ENCODE measurements at places on chromosomes 5 and 9. TPM values are rescaled to one million over a fixed set of nuclear protein-coding genes. Genes with fewer than 3 reads are reported as not detected.

Gene IL3
- not detected for total RNA-seq

Gene ARHGEF37
- total RNA-seq, result 11.0 TPM

Gene SPATA9
- not detected for total RNA-seq

Gene CER1
- not detected for total RNA-seq

Gene CTXN3
- total RNA-seq, result not detected

Gene SUB1
- 151 TPM for total RNA-seq

Gene PRR16
- total RNA-seq, result 5.2 TPM

Gene SHOC1
- total RNA-seq, result not detected

Gene NFIB
- 67.9 TPM for total RNA-seq

Gene PCDHB6
- 0.64 TPM for total RNA-seq

Gene RUSC2
- 35.6 TPM for total RNA-seq

Gene CCNJL
- total RNA-seq, result 25.2 TPM

Gene AK8
- 8.4 TPM for total RNA-seq

DNA sequence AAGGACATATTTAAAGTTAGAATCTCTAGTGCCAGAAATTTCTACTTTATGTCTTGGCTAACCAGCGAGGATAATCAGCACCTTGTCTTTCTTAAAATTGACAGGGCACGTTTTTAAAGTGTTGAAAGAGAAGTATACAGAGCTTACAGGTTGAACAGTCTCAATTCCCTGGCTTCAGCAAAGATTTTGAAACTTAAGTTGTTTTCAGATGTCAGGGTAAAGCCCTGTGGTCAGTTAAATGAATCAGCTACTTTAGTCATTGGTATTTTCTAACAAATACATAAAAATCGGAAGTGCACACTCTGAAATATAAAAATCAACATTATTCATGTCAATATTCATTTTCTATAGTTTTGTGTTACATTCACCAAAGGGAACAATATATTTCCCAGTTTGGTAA lies 29.1 kb downstream of the SNCAIP start:
- no peak overlapping the region for H3K27ac ChIP-seq
- DNase-seq, result no peak
- H3K4me1 ChIP-seq, result no peaks in the 10 kb centered on the region
- H3K4me3 ChIP-seq, result no peak overlapping the region
- no peaks in the 10 kb centered on the region for H3K27me3 ChIP-seq

GRCh38 chr9:35798658-35799374 lies 7.4 kb downstream of the NPR2 start:
- no peaks in the 10 kb centered on the region for H3K27me3 ChIP-seq
- no peaks in the 10 kb centered on the region for H3K36me3 ChIP-seq
- H3K4me3 ChIP-seq, result no peak overlapping the region

- H3K36me3 ChIP-seq, result peaks cover 45% of the 10 kb centered on the region
- H3K4me3 ChIP-seq, result no peak overlapping the region
- no peaks in the 10 kb centered on the region for H3K27me3 ChIP-seq
- DNase-seq, result no peak
- peaks cover 8% of the 10 kb centered on the region for H3K4me1 ChIP-seq
- H3K27ac ChIP-seq, result no peak overlapping the region
Measured at GRCh38 chr9:96651626-96652025, 3.5 kb downstream of the PRXL2C start.

- H3K36me3 ChIP-seq, result no peaks in the 10 kb centered on the region
- H3K4me3 ChIP-seq, result peak overlapping the region; percentile 73
- H3K4me1 ChIP-seq, result peaks cover 39% of the 10 kb centered on the region
- DNase-seq, result peak; percentile 31
- peak overlapping the region; percentile 89 for H3K27ac ChIP-seq
Measured at GRCh38 chr9:75889977-75890471, 449 bp upstream of the PCSK5 start.

- H3K27me3 ChIP-seq, result no peaks in the 10 kb centered on the region
- H3K4me3 ChIP-seq, result no peak overlapping the region
- no peaks in the 10 kb centered on the region for H3K4me1 ChIP-seq
- DNase-seq, result no peak
- H3K27ac ChIP-seq, result no peak overlapping the region
- no peaks in the 10 kb centered on the region for H3K36me3 ChIP-seq
Measured at GRCh38 chr5:60504342-60504741, 195.6 kb downstream of the DEPDC1B start.

DNA sequence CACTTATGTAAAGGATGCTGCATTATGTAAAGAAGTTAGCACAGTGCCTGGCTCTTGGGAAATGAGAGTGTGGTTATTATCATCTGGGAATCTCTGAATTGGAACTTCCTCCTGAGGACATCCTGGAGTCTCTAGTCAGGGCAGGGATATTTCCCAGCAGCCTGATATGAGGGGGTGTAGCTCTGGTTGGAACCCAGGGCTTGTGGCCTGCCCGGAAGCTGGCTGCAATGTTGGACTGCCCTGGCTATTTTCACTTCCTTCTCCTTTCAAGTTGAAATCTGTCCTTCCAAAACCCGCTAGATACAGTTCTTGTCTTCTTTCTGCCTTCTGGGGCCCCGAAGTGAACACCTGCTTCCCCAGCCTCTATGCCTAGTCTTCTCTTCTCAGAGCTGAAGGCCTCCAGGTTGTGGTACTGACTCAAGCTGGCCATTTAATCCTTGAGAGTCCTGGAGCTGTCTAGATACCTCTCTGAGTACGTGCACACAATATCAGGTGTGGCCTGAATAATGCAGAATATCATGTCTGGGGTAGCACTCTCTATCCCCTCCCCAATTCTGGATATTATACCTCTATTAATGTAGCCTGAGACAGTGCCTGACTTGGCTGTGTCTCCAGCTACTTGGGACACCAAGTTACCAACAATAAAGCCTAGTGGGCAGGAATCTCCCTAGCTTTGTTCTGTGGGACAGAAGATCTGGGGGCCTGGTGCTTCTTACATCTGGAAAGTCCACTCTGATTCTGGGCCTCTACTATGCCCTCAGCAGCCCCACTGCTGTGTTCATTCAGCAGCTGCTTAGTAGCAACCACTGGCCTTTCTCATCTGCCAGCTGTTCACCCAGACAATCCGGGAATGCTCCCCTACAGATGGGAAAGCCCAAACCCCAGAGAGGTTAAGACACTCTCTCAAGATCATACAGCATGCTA lies 45.0 kb downstream of the SLC6A7 start:
- no peak overlapping the region for H3K27ac ChIP-seq
- no peaks in the 10 kb centered on the region for H3K4me1 ChIP-seq
- no peak overlapping the region for H3K4me3 ChIP-seq
- H3K27me3 ChIP-seq, result no peaks in the 10 kb centered on the region
- no peaks in the 10 kb centered on the region for H3K36me3 ChIP-seq
- no peak for DNase-seq

- no peak overlapping the region for H3K4me3 ChIP-seq
- no peak for DNase-seq
- no peaks in the 10 kb centered on the region for H3K36me3 ChIP-seq
- H3K27ac ChIP-seq, result no peak overlapping the region
- no peaks in the 10 kb centered on the region for H3K4me1 ChIP-seq
Measured at GRCh38 chr5:140877262-140877581, 2.1 kb downstream of the PCDHA12 start.

GRCh38 chr9:93136011-93136440 lies 2.0 kb upstream of the NINJ1 start:
- no peaks in the 10 kb centered on the region for H3K27me3 ChIP-seq
- H3K27ac ChIP-seq, result no peak overlapping the region
- peaks cover 38% of the 10 kb centered on the region for H3K4me1 ChIP-seq
- H3K4me3 ChIP-seq, result no peak overlapping the region
- H3K36me3 ChIP-seq, result no peaks in the 10 kb centered on the region

DNA sequence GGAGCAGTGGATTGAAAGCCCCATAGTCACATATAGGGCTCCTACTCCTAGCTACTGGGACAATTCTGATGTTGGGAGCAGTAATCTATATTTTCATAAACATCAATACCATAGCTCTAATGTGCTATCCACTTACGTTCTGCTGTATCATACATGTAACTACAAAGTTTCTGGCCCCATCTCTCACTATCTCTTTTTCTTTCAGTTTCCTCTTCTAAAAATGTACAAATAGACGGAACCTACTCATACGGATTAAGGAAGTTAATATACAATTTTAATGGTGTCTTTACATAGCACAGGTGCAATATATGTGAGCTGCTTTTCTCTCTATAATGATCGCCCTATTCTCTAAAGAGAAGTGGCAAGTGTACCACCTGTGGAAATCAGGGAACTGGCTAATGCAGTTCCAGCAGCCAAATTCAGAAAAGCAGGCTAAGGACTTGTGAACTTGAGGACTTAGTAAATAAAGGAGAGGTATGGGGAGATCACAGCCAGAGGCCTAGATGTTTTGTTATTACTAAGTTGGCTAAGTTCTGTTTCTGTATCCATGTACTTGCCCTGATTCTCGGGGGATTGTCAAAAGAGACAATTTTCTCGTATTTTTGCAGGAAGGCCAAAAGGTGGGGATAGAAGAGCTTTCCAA lies 1021.9 kb downstream of the CDH12 start:
- no peak overlapping the region for H3K27ac ChIP-seq
- H3K4me3 ChIP-seq, result no peak overlapping the region
- no peaks in the 10 kb centered on the region for H3K36me3 ChIP-seq
- DNase-seq, result no peak

DNA sequence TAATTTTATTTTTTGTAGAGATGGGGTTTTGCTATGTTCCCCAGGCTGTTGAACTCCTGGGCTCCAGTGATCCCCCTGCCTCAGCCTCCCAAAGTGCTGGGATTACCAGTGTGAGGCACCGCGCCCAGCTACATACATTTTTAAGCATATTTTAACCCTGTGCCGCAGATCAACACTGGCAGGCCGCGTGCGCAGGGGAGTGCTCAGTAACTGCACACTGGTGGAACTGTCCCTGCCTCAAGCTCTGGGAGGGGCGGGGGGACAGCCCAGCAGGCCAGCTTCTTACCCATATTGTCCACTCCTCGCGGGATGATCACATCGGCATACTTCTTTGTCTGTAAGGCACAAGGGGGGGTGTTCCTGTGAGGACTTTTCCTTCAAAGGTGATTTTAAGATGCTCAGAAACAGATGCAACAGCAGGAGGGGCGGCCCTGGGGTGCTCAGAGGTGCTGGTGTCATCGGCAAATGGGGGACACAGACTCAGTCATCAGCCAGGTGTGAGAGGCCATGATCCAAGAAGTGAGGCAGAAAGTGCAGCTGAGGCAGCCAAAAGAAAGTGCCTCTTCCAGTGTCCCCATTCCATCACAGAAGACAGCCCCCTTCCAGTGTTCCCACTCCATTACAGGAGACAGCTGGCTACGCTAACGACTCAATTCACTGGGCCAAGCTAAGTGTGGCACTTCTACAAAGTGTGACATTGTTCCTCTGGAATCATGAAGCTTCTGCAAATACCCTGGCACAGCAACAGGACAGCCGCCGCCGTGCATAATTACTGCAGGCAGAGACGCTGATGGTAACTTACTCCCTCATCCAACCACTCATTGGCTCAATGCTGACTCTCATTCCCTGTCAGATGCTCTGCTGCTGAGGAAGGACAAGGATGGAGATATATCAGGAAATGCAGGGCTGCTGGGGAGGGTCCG lies 5.2 kb downstream of the UCK1 start:
- H3K27ac ChIP-seq, result no peak overlapping the region
- no peak for DNase-seq
- H3K4me3 ChIP-seq, result no peak overlapping the region
- no peaks in the 10 kb centered on the region for H3K27me3 ChIP-seq
- H3K4me1 ChIP-seq, result peaks cover 10% of the 10 kb centered on the region
- peaks cover 88% of the 10 kb centered on the region for H3K36me3 ChIP-seq

DNA sequence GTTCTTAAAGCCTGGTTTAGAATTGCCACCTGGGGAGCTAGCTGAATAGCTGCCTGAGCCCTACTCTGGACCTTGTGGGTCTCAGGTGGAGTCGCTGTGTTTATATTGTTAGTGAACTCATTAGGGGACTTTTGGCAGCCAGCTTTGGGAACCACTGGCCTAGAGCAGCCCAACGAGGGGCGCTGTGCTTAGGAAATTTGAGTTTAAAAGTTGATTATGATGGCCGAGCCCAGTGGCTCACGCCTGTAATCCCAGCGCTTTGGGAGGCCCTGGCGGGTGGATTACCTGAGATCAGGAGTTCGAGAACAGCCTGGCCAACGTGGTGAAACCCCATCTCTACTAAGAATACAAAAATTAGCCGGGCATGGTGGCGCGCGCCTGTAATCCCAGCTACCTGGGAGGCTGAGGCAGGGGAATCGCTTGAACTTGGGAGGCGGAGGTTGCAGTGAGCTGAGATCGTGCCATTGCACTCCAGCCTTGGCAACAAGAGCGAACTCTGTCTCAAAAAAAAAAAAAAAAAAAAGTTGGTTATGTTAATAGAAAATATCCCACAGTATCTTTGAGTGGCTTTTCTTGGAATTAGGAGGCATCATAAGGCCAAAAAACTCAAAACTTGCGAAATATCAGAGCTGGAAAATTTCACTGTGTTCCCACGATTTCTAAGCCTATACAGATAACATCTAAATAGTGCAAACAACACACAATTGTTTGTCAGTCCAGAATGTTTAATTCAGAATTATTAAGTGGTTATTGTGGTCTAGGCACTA lies 809 bp downstream of the MCCC2 start:
- H3K4me3 ChIP-seq, result peak overlapping the region; percentile 91
- H3K36me3 ChIP-seq, result no peaks in the 10 kb centered on the region
- no peaks in the 10 kb centered on the region for H3K27me3 ChIP-seq
- DNase-seq, result no peak
- H3K4me1 ChIP-seq, result peaks cover 38% of the 10 kb centered on the region

DNA sequence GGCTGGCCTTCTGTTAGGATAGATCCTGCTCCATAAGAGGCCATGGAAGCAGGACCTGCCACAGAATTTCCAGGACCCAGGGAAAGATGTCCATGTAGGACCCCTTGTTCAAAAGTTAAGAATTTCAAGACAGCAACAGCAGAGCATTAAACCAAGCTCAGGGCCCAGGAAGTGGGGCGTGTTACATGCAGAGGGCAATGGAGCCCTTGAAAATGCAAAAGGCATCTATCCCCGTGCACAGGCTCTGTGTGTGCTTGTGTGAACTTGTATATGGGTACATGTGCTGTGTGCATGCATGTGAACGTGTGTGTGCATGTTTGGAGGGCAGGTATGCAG lies 14.4 kb upstream of the NKD2 start:
- DNase-seq, result no peak
- H3K27me3 ChIP-seq, result no peaks in the 10 kb centered on the region
- no peaks in the 10 kb centered on the region for H3K36me3 ChIP-seq
- no peak overlapping the region for H3K4me3 ChIP-seq

GRCh38 chr5:141349917-141350619 lies at the start of gene PCDHGB1:
PCDHGB1 (plus strand) TSS chr5:141350099; CDS start chr5:141350261, 162 bp downstream.
- no peaks in the 10 kb centered on the region for H3K4me1 ChIP-seq
- no peaks in the 10 kb centered on the region for H3K27me3 ChIP-seq
- no peaks in the 10 kb centered on the region for H3K36me3 ChIP-seq
- H3K27ac ChIP-seq, result no peak within 1 kb of the TSS
- no peak for DNase-seq
- H3K4me3 ChIP-seq, result peak within 1 kb of the TSS; percentile 19

GRCh38 chr9:68711281-68711680 lies 6.2 kb downstream of the PIP5K1B start:
- no peaks in the 10 kb centered on the region for H3K27me3 ChIP-seq
- no peak overlapping the region for H3K4me3 ChIP-seq
- no peak for DNase-seq
- no peak overlapping the region for H3K27ac ChIP-seq
- H3K4me1 ChIP-seq, result peaks cover 31% of the 10 kb centered on the region
- no peaks in the 10 kb centered on the region for H3K36me3 ChIP-seq

GRCh38 chr5:55429613-55430253 lies 105.0 kb downstream of the PLPP1 start:
- H3K36me3 ChIP-seq, result peaks cover 5% of the 10 kb centered on the region
- no peaks in the 10 kb centered on the region for H3K27me3 ChIP-seq
- DNase-seq, result no peak
- no peak overlapping the region for H3K4me3 ChIP-seq
- peaks cover 7% of the 10 kb centered on the region for H3K4me1 ChIP-seq

- no peaks in the 10 kb centered on the region for H3K36me3 ChIP-seq
- peak; percentile 52 for DNase-seq
- H3K4me1 ChIP-seq, result no peaks in the 10 kb centered on the region
- H3K27me3 ChIP-seq, result no peaks in the 10 kb centered on the region
- H3K4me3 ChIP-seq, result no peak overlapping the region
- no peak overlapping the region for H3K27ac ChIP-seq
Measured at GRCh38 chr9:33202552-33203201, 35.5 kb upstream of the B4GALT1 start.
